ENCODE measurements at places on chromosomes 12 and 14.
A peak's percentile ranks its signal among the peaks of the same experiment; 100 is the strongest.

DNA sequence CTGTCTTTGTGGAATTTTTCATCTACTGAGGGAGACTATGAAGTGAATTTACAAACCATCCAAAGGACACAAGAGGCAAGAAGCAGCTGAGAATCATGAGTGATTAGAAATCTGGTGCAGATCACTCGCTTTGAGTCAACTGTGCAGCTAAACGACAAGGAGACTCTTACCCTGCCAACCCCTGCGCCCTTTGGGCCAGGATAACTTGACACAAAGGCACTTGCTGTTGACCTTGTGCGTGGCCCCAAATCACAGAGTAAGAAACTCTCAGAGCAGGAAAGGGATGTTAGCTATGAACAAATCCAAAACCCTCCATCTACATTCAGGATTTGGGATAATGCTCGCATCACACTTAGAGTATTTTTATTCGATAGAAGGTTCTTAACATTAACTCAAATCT lies 11.5 kb upstream of the PARP11 start:
- DNase-seq: no peak

DNA sequence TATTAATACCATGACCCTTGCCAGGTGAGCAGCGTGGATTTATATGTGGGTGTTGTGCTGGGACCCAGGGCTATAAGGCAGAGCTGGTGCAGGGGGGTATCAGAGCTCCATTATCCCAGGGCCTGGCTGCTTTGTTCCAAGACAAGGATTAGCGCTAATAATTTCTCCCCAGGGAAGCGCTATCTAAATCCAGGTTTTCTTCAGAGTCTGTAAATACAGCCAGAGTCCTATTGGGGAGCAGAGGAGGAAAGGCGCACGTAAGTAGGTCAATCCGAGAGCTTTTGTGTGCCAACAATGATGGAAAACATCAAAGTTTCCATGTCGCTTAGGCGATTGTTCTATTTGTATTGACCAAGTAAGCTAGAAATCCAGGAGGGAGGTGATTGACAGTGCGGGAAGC lies 1009.7 kb downstream of the VRK1 start:
- DNase-seq: no peak

- DNase-seq: no peak
These were observed 7.8 kb downstream of the RPAP3 start for GRCh38 chr12:47698055-47698454.

- no peak for DNase-seq
These were observed 179.1 kb downstream of the DPF3 start for GRCh38 chr14:72714871-72715214.

GRCh38 chr14:29453045-29453444 lies 474.6 kb downstream of the PRKD1 start:
- no peak for DNase-seq

GRCh38 chr12:56758728-56759262 lies 4.3 kb upstream of the HSD17B6 start:
- DNase-seq: no peak

DNA sequence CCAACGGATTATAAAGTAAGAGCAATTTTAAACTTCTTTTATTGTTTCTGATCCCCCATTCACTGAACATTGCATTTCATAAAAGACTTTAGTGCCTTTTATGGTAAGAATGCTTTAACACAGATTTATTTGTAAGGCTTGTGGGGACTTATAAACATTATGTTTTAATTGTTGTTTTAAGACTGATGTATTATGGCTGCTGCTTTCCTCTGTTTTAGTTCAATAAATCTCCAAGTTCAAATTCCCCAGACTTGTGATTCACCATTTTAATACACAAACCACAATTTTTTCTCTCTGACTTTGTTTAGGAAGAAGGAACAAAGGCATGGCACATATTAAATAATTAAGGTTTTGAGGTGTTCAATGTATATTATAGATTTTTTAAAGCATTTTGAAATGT lies 753.3 kb downstream of the SLC6A15 start:
- DNase-seq: no peak

GRCh38 chr12:79547044-79547734 lies 143.6 kb downstream of the PAWR start:
- no peak for DNase-seq

DNA sequence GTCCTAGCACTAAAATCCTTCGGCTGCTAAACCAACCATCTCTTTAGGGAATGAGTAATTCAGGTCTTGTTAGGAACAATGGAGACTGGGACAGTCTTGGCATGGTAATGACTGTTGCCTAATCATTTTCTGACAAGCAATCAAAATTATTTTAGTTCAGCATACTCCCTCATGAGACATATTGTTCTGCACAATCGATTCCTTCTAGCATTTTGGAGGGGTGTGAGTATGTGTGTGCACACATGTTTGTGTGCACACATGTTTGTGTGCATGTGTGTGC lies 2.1 kb upstream of the KRT1 start:
- DNase-seq: no peak

GRCh38 chr12:65139389-65139788 lies 18.3 kb upstream of the WIF1 start:
- DNase-seq: no peak

GRCh38 chr12:102481705-102482425 lies 1.5 kb upstream of the IGF1 start:
- no peak for DNase-seq

DNA sequence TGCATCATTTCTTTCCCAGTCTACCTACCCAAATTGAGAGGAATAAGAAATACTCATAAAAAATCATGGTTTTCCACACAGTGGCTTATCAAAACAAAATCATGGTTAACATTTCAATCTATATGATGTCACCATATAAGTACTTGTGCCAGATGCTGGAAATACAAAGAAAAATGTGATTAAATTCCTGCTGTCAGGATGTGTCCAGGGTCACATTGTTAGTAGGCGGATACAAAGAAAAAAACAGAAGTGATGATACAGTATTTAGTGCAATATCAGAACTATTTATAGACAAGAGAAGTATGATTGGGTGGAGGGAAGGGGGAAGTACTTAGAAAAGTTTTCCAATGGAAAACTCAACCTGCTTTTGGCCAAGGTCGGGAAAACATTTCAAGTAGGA lies 47.0 kb upstream of the OR6J1 start:
- DNase-seq: no peak

DNA sequence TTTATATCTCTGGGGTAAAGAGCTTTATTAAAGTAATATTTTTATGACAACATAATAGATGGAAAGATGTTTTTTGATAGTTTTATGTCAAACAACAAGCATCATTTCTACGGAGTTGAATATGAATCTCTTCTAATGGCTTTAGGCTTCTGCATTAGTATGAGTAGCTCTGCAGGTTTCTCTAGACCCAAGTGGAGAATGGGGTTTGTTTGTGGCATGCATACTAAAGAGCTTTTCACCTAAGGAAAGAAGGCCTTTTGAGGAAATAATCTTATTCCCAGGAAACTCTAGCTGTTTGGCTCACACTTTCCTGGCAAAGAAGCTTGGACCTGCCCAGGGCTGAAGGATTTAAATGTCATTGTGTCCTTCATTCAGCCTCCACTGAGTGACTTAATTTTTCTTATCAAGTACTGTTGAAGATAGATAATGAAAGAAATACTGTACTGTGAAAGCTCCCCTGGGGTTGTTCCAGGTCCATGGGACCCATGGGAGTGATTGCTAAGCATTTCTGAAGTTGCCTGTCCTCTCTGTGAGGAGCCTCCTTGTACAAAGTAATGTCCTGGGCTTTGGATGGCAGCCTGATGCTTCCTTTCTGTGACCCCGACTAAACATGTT lies 469.3 kb downstream of the LRIG3 start:
- no peak for DNase-seq

GRCh38 chr12:42450248-42450647 lies 124.3 kb downstream of the PPHLN1 start:
- DNase-seq: no peak

DNA sequence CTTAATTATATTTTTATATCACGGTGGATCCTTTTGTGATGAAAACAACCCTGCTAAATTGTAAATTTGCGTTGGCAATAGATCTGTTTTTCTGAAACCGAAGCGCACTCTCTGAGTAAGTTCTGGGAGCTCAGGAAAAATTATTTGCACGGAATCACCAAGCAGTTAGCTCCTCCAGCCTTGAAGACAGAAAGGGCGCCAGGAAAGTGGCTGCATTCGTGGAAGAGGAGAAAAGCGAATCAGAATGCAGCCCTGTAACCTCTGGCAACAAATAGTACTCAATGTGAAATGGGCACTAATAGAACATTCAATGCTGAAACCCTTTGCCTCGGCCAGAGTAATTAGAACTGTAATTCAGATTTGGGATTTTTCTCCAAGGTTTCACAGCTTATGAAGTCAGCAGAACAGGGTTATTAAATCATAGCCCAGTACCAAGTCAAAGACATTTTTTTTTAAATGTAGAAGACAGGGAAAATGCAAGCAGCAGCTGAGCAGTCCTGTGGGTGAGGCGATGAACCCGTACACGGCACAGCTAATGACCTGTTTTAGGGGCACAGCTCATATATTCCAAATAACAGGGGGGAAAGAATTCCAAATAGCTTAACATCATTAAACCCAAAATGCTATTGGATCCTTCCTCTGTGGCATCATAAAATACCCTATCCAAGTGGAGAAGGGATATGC lies 251.4 kb downstream of the EGLN3 start:
- DNase-seq: no peak

GRCh38 chr14:93976477-93977057 lies at the start of gene ASB2:
TSS of gene ASB2 (minus strand) at chr14:93976570. CDS start at chr14:93964539, 12,031 bp downstream.
- no peak for DNase-seq

- no peak for DNase-seq
These were observed 60.6 kb upstream of the KCNA1 start for GRCh38 chr12:4849115-4849541.

GRCh38 chr12:111841236-111841749 lies 735 bp upstream of the MAPKAPK5 start:
- peak; percentile 1 for DNase-seq

DNA sequence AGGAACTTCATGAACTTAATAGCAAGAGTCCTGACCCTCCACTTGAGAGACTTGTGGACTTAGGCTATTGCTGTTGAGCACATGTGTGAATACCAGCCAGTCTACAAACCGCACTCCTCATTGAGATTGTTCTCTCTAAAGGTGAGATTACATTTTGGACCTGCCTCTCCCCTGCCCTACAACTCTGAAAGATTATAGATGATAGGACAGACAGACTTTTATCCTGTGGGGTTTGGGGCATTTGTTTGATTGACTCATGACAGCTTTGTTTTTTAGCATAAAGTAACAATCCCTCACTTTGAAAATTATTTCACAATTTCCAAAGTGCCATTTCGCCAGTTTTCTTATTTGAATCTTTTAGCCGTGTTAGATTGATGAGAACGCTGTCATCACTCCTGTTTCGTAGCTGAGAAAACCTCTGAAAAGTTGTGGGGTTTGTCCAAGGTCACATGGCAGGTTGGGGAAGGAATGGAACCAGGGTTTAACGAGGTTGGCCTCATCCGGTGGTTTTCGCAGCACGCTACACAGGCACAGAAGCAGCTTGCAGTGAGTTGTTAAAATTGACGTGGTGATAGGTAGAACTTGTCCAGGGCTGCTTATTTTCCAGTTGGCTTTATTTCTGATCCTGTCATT lies 836 bp downstream of the EVL start:
- peak; percentile 68 for DNase-seq

- DNase-seq: no peak
These were observed 21.1 kb upstream of the C14orf180 start for GRCh38 chr14:104558231-104559027.

DNA sequence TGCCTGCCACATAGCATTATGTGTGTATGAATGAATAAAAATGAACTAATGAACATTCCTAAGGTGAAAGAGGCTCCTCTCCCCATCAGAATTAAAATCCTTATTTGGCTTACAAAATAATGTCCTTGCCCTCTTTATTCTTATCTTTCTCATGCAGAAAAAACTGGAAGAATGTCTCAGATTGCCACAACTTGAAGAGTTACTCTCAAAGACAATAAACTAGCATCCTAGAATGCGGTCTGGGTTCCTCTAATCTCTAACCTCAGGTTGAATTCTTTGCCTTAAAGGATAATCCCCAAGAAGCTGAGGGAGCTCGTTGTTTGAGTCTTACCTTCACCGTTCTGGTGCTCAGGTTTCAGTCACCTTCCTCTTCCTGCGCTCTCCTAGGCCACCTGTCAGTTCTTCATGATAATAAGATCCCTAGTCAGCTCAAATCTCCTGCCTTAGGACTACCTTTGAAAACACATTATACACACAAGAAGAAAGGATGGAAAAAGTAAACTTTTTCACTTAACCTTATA lies 147.1 kb downstream of the PHLDA1 start:
- DNase-seq: no peak

GRCh38 chr12:42119085-42119633 lies 25.5 kb downstream of the GXYLT1 start:
- DNase-seq: no peak

GRCh38 chr12:1104088-1104800 lies 113.2 kb downstream of the ERC1 start:
- no peak for DNase-seq

DNA sequence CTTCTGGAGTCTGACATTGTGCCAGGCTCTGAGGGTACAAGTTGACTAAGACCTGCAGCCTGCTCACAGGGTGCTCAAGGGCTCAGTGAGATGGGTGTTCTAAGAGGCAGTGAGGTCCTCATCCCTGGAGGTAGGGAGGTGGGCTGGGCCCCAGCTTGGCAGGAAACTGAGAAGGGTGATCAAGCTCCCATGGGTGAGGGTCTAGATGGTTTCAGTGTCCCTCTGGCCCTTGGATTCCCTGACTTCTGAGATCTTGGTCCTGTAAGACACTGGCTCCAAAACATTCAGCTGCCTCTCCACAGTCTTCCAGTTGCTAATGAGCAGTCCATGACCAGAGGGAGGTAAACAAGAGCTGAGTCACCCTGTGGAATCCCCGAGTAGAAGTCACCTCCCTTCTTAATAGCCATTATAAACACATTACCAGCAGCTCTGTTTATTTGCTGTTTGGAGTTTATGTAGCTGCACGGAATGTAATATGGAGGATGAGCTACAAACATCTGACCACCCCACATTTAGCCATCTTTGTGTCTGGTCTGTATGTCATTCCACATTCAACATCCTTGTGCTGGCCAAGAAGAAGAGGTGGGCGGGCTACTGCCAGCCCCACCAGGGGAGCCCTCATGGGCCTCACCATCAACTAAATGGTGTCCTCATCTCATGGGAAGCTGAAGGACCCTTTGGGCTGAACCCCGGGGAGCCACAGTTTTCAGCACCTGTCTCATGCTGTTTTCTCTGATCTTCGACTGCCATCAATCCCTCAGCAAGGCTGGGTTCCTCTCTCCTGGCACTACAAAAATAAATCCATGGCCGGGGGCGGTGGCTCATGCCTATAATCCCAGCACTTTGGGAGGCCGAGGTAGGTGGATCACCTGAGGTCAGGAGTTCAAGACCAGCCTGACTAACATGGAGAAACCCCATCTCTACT lies 37.2 kb upstream of the BDKRB2 start:
- no peak for DNase-seq

DNA sequence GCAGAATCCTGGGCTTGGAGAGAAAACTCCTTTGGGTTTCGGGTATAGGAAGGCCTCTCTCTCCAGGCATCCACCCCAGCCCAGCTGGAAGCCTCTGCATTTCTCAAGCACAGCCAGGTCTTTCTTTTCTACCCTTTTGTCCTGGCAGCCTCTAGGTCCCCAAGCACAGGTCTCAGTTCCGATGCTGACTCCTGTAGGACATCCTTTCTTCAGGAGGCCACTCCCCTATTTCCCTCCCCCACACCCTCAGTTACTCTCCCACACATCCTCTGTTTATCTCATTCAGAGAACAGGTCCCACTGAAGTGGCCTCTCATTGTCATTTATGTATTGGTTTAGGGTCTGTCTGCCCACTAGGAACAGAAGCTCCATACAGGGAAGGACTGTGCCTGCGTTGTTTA lies 352.6 kb downstream of the VRK1 start:
- no peak for DNase-seq

GRCh38 chr12:30286345-30286926 lies 409.2 kb downstream of the IPO8 start:
- no peak for DNase-seq
